Endothelial cell of coronary artery (primary cell): ENCODE measurements at places on chromosomes 2 and 18. TPM values are rescaled to one million over a fixed set of nuclear protein-coding genes. Genes with fewer than 3 reads are reported as not detected.

PSMA8 gene
- total RNA-seq = not detected in 2 replicates

FBXO15 gene
- 0.09 and 0.38 TPM in 2 replicates for total RNA-seq

DSC1 gene
- total RNA-seq = not detected in 2 replicates

CCL20 gene
- 0.81 and 2.1 TPM in 2 replicates for total RNA-seq
